Karpas-422 (cell line): ENCODE measurements at places on chromosomes 16 and 17.
A peak's percentile ranks its signal among the peaks of the same experiment; 100 is the strongest.

DNA sequence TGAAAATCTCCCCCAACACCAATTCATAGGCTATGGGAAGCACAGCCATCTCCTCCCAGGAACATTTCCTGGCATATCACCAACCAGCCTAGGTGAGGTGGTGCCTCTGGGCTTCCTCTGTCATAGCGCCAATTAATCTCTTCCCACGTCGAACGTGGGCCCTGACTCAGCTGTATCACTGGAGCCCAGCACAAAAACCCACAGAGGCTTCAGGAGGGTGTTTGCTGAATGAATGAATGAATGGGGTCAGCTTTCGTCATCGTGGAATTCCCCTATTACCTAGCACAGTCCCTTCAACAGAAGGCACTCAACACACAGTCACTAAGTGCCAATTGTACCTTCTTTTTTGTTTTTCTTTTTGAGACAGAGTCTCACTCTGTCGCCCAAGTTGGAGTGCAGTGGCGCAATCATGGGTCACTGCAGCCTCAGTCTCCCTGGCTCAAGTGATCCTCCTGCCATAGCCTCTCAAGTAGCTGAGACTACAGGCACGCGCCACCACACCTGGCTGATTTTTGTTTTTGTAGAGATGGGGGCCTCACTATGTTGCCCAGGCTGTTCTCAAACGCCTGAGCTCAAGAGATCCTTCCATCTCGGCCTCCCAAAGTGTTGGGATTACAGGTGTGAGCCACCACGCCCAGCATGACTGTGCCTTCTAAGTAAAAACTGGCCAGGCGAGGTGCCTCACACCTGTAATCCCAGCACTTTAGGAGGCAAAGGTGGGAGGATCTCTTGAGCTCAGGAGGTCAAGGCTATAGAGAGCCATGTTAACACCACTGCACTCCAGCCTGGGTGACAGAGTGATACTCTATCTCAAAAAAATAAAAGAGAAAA, 4.1 kb downstream of the ZNF688 start:
- DNase-seq: no peak

GRCh38 chr16:4536391-4537106, 2.0 kb downstream of the CDIP1 start:
- DNase-seq: no peak

GRCh38 chr16:3065069-3065741, at the start of gene IL32:
Gene IL32 (plus strand): TSS chr16:3065640. CDS start chr16:3065812, 172 bp downstream.
- no peak for DNase-seq

GRCh38 chr17:30831257-30831656, 509 bp upstream of the ATAD5 start:
- peak; percentile 67 for DNase-seq

- DNase-seq: no peak
These were observed 9.5 kb downstream of the CYB561 start for GRCh38 chr17:63436523-63437110.

GRCh38 chr16:79124016-79124756, 476.4 kb downstream of the MAF start:
- DNase-seq: no peak

DNA sequence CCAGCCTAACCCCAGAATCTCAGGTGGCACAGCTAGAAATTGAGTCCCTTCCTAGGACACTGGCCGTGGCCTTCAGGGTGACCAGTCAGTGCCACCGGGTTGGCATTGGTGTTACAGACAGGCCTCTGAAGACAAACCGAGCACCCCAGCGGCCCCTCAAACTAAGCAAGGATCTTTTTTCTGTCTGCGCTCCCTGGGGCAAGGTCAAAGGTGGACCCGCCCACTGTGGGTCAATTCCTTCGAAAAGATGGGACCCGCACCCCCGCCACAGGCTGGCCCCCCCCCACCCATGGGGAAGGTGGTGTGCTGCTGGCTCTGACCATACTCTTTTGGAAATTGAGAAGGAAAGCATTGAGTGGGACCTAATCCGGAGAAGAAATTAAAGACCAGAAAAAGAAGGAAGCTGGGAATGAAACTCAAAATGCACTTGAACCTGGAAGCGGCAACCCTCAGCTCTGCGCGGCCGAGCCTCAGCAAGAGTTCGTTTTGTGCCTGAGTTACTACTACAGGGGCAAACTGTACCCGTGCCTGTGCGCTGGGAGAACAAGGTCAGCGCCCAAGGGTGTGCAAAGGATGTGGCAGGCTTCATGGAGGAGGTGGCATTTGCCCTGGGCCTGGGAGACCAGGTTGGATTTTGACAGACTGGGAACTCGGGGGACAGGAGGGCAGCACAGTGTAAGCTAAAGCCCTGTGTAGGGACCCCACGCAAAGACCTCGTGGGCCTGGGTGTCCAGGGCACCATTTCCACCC, 20.4 kb downstream of the TMC6 start:
- no peak for DNase-seq

DNA sequence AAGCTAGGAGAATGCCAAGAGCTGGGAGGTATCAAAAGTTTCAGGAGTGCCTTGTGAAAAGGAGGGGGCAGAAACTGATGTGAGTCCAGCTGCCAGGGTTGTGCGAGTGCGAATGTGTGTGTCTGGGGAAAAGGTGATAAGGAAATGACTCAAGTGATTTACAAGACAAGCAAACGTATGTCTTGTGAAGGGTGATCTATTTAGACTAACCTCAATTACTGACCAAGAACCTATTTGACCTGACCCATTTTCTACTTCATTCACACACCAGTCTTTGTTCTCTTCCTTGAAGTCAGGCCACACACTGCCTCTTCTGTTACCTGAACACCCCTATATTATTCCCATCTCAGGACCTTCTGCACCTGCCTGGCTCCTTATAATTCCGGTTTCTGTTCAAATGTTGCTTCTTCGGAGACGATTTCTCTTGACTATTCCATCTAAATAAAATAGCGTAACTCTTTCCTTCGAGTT, 1.0 kb downstream of the GDE1 start:
- peak; percentile 57 for DNase-seq

DNA sequence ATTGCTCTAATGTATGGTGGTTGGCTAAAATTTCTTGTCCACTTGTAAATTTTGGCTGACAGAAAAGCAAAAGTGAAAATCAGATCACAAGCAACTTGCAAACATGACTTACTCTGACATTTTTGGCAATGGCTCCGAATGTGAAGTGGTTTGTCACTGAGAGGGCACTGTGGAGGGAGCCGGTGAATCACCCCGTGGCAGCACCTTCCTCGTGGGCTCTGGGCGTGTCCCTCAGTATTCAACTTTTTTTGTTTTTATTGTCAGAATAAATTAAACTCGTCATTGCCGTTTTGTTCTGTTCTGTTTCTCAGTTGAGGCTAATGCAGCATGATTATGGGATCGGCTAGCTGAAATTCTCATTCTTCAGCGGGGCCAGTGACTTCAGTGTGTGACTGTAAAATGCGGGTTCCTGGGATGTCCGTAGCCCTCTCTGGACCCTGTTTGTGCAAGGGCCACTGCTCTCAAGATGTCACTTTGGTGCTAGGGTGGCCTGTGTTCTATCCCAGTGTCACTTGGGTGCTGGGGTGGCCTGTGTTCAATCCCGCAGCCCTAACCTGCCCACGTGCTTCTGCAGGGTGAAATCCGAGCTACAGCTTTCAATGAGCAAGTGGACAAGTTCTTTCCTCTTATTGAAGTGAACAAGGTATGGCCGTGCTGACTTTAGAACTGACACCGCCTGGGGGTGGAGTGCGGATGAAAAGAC, 48.8 kb downstream of the RPA1 start:
- no peak for DNase-seq

GRCh38 chr17:9206741-9207332, 185.5 kb downstream of the NTN1 start:
- no peak for DNase-seq

DNA sequence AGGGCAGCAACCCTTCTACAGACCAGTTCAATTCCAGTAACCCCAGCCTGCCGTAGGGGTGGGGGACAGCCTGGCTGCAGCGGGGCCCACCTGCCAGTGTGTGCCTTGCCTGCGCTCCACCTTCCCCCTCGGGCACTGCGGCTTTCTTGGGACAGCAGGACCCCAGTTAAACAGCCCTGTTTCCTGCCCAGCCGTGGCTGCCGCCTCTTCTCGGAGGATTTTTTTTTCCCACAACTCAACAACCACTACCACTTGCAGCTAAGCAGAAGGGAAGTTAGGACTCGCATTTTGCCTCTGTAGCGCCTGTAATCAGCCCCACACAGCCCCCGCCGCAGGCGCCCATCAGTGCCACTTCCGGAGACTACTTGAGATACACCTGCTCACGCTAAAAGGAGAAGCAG, 76.1 kb downstream of the RAI1 start:
- DNase-seq: peak; percentile 75

- DNase-seq: no peak
These were observed 1.8 kb downstream of the FAHD1 start for GRCh38 chr16:1828645-1829410.

DNA sequence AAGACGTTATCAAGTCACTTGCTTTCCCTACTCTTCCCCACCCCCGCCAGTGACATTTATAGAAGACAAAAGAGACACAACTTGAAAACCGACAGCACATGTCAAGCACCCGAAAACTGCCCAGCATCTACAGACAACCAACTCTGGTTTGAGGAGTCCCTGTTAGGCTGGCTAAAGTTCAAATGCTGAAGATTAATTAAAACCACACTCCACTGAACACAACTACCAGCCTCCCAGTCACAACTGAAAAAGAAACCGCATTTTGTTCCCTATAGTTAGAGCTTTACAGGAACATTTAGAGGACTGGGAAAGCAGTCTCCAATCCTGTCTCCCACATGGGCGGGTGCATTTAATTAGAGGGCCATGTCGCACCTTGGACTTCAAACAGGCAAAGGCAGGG, 73.0 kb upstream of the COX10 start:
- DNase-seq: no peak
